HFFc6 (cell line): ENCODE measurements at places on chromosomes 6 and 20. TPM values are rescaled to one million over a fixed set of nuclear protein-coding genes. Genes with fewer than 3 reads are reported as not detected.

DNA sequence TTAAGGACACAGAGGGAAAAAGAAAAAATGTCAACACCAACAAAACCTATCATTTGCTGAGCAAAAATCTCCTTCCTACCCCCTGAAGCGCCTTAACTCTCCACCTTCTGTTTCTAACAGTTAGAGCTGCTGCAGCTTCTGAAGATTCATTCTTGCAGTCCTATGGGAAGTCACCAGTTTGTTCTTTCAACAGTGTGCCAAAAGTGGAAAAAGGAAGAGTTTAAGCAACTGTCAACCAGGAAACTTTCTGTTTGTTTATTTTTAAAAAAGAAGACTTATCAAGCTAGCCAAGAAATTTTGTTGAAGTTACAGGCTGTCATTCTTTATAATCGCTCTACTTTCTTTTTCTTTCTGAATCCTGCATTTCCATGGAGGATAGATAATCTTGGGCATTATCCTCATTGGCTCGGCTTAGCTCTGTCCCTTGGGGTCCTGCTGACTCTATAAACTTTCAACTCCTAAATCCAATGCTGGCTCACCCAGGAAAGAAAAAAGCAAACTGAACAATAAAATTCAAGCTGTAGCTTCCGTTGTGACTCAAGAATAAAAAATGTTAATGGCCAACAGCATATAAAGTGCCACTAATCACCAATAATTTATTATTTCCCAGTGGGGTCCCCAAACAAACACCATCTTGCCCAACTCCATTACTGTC is 172.8 kb upstream of the CITED2 start:
- no peak for DNase-seq

DNA sequence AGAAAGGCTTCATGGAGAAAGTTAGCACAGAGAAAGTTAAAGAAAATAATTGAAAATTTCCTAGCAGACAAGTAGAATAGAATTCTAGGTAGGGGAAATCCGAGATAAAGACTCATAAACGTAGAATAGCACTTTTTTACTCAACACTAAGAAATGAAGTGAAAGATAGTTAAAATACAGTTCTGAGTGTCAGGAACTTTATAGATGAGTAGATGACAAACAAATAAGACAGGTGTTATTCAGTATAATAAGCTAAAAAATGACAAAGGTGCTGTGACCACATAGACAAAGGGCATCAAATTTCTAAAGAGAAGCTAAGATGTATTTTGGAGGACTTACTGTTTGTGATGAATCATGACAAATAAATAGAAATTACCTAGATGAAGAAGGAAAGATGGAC is 12.9 kb downstream of the FKBP1C start:
- DNase-seq = no peak

Gene SLC4A11
- 3.6 and 4.4 TPM in 2 replicates for total RNA-seq

- no peak for DNase-seq
These were observed 6.2 kb downstream of the RNF217 start for GRCh38 chr6:124968401-124968800.

GRCh38 chr20:50799176-50799889 is 4.5 kb downstream of the BCAS4 start:
- DNase-seq = no peak

Gene GINS1
- total RNA-seq = 7.5 to 13.1 TPM (median 10.5 TPM) in 3 replicates

- DNase-seq = peak; percentile 93
These were observed 15.7 kb downstream of the ATP9A start for GRCh38 chr20:51752343-51752951.

Gene MTG2
- 28.6 to 33.8 TPM (median 29.4 TPM) in 3 replicates for total RNA-seq

DNA sequence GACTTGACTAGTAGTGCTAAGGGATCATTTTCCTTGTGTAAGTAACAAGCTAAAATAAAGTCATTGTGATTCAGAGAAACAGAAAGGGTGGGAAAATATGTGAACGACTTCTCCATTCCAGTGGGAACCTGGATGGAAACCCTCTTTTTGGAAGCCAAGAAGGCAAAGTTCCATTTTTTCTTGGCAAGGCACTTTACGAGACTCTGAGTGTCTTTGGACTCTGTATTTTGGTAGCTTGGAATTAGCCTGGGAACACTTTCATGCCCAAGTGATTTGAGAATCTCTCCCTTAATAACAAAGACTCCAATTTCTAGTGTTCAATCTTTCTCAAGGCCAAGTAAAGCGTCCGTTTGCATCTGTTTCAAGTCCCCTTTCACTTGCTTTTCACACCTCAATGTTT is 100.5 kb upstream of the SASH1 start:
- no peak for DNase-seq

Gene CTAGE9
- total RNA-seq = not detected in 2 replicates

DNA sequence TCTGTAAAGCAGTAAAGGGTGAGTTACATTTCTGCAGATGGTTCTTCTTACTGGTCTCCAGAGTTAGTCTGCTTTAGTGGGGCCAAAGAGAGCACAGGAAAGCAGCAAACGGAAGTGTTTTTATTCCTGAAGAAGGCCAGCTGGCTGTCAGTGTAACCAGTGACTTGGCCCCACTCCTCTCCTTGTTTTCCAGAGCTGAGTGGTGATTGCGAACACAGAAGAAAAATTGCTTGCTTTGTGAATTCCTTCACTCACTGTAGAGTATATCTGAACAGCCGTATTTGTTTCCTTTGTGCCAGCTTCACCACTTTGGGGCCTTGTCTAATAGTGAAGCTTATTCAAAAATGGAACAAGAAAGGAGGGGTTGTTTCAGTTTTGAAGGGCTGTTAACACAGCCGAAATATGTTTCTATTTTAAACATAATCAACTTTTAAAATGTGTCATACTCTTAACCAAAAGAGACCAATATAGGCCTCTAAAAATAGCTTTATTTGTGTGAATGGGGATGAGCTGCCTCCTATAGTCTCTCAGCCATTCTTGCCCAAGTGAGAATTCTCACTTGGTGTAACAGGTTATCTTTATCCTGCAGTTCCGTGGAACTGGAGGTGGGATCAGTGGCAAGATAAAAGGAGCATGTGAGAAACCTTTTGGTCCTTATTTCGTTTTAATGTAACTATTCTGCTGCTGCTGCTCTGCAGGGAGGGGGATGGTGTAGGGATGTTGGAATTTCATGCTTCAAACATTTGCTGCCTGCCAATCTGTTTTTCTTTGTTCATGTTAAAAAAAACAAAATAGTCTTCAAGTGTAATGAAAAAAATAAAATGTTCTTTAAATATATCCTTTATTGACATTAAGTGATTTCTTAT is 37.8 kb downstream of the ZC2HC1B start:
- no peak for DNase-seq

Gene TMEM217
- 0.69 to 1.7 TPM (median 1.1 TPM) in 3 replicates for total RNA-seq

Gene PRDM13
- not detected in 3 replicates for total RNA-seq

GRCh38 chr6:154542747-154543146 is 32.3 kb upstream of the CNKSR3 start:
- DNase-seq = no peak

- no peak for DNase-seq
These were observed 18.1 kb downstream of the DEK start for GRCh38 chr6:18246205-18246604.

Gene HLA-B
- 87.4 to 165 TPM (median 89.1 TPM) in 3 replicates for total RNA-seq

Gene CST7
- not detected in 3 replicates for total RNA-seq

DNA sequence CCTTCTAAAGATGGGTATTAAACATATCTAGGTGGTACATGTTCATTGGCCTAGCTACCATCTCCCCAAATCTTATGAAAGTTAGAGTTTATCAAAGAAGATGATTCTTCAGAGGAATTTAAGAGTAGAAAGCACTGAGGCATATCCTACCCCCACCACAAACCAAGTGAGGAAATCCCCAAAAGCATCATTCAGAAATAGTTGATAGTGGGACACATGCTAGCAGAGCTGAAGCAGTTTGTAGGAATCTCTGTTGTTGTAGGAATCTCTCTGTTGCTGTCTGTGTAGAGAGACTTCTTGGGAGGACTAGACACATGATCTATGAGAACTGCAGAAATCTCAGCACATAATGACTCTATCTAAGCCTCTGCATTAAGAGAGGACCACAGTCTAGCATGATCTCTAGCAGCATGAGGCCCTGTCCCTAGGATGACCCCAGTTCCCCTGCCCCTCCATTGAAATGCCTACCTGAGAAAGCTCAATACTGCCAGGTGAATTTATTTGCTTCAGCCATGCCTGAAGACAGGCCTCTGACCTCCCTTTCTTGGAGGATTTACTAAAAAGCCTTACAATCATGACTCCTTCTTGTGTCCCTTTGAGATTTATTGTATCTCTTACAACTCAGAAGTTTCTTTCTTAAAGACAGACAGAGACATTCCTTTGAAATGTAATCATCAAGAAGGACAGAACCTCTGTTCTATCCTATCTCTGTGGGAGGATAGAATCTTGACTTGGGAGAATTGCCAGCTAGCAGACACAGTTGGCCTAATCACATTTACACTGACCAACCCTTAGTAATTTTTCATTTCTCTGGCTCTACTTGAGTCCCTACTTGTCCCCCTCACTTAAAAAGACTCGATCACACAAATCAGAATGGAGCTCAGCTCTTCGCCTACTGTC is 582.4 kb downstream of the PHF3 start:
- no peak for DNase-seq

Gene HUS1B
- 0.34 TPM in 1 of 2 replicates, not detected in the other for total RNA-seq

GRCh38 chr6:136609873-136610706 is 59.9 kb upstream of the MAP7 start:
- peak; percentile 99 for DNase-seq

DNA sequence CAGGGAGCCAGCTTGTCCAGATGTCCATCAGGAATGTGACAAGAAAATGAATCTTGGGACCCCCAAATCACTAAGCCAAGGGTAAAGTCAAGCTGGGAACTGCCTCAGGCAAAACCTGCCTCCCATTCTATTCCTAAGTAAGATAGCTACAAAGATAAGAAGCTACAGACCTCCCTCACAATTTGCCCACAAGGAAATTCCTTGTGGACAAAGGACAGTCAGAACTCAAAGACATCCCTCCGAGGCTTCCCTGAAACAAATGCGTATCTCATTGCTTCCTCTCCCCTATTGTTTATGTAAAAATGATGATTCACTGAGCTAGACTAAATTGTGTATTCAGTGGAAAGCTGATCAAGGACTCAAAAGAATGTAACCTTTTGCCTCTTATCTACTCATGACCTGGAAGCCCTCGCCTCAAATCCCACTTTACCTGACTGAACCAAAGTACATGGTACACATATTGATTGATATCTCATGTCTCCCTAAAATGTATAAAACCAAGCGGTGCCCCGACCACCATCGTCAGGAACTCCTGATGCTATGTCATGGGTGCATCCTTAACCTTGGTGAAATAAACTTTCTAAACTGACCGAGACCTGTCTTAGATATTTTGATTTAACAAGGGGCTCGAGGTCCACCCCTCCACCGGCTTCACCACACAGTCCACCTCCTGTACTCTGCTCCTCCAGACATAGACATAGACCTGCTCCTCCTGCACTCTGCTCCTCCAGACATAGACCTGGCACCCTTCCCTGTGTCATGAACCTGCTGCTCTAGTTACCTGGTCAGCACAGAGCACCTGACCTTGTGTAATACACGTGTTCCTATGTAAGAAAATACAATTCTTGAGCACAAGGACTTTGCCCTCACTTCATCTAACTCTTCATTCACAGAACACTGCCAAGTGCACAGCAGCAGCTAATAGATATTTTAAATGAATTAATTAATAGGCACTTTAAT is 81.4 kb downstream of the WDR27 start:
- DNase-seq = peak; percentile 50

- DNase-seq = peak; percentile 94
These were observed 73.4 kb upstream of the NOX3 start for GRCh38 chr6:155528982-155529453.

- peak; percentile 90 for DNase-seq
These were observed 103.7 kb downstream of the TOX2 start for GRCh38 chr20:44018259-44018941.

- peak; percentile 55 for DNase-seq
These were observed 13.9 kb upstream of the KLHL31 start for GRCh38 chr6:53679446-53679933.

DNA sequence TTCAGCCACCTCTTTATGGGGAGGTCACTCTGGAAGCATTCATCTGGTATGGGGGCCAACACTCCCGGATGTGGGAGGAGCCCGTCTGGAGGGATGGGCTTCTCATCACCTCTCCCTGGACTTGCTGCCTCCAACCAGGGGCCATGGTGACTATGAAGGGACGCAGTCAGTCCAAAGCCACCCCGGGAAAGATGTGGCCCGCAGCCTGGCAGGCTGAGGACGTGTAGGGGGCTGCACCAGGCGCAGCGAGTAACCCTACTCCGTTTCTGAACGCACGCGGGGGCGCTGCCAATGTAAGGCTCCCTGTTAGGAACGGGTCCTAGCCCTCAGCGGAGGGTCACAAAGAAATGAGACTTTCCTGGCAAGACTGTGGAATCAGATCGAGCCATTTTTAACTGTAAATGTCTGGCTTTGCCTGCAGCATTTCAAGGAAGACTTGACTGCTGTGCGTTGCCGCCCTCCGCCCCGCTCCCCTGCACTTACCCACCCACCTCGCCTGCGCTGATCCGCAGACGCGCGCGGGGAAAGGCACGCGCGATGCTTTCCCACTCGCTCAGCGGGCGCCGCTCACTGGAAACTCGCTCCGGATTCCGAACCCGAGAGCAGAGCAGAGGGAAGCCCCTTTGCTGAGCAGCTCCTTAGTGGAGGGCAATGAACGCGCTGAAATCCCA is 55.1 kb downstream of the IL20RA start:
- no peak for DNase-seq

Gene BFSP1
- total RNA-seq = 1.5 to 2.8 TPM (median 2.2 TPM) in 3 replicates

Gene EPHA7
- 0.03 TPM in 1 of 2 replicates, not detected in the other for total RNA-seq

DNA sequence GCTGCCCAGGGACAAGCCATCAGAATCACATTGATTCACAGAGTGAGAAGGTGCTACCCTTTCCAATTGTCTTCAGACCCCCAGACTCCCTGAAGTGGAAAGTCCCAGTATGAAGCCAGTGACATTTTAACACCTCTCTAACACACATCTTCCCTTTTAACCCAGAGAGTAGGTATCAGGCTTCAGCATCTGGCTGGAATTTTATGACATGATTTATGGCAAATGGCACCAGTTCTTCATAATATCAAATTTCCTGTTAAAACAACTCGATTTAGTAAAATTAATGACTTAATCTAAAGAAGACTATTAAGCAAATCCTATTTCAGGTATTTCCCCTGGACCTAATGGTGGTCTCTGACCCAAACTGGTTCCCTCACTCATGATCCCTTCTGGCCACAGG is 25.0 kb downstream of the KCNB1 start:
- DNase-seq = no peak

DNA sequence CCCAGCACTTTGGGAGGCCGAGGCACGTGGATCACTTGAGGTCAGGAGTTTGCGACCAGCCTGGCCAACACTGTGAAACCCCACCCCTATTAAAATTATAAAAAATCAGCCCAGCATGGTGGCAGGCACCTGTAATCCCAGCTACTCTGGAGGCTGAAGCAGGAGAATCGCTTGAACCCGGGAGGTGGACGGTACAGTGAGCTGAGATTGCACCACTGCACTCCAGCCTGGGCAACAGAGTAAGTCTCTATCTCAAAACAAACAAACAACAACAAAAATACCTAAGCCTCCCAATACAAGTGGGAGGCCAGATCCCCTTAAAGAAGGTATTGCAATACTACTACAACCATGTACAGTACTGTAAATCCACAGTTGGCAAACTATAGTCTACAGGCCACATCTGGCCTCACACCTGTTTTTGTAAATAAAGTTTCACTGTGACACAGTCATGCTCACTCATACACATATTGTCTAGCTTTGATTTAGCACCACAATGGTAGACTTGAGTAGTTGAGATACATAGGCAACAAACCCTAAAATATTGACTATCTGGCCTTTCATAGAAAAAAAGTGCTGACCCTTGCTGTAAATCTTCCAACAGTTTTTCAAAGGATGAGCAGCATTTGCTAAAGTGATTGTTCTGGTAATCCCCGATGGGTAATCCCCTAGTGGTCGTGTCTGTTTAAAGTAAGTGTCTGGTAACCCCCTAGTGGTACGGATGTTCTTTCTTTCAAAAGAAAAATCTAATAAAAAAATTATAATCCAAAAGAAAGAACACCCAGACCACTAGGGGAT is 202.0 kb downstream of the RNGTT start:
- DNase-seq = no peak

- DNase-seq = peak; percentile 73
These were observed 39.1 kb downstream of the ILRUN start for GRCh38 chr6:34657307-34657978.
